ENCODE measurements at places on chromosomes 11 and 22. TPM values are rescaled to one million over a fixed set of nuclear protein-coding genes. Genes with fewer than 3 reads are reported as not detected.

SSTR3 gene
- 9.5 TPM for polyA plus RNA-seq

TMEM109 gene
- 208 TPM for polyA plus RNA-seq

NPAS4 gene
- not detected for polyA plus RNA-seq

CKAP5 gene
- polyA plus RNA-seq, result 10.9 TPM

GALNT18 gene
- not detected for polyA plus RNA-seq

SHISAL1 gene
- not detected for polyA plus RNA-seq

OR52I1 gene
- polyA plus RNA-seq, result 0.07 TPM

RFPL3 gene
- not detected for polyA plus RNA-seq

TRIM51 gene
- polyA plus RNA-seq, result not detected

DMC1 gene
- 0.13 TPM for polyA plus RNA-seq

OTOG gene
- polyA plus RNA-seq, result not detected

APOL4 gene
- not detected for polyA plus RNA-seq

BTG4 gene
- not detected for polyA plus RNA-seq

DNA sequence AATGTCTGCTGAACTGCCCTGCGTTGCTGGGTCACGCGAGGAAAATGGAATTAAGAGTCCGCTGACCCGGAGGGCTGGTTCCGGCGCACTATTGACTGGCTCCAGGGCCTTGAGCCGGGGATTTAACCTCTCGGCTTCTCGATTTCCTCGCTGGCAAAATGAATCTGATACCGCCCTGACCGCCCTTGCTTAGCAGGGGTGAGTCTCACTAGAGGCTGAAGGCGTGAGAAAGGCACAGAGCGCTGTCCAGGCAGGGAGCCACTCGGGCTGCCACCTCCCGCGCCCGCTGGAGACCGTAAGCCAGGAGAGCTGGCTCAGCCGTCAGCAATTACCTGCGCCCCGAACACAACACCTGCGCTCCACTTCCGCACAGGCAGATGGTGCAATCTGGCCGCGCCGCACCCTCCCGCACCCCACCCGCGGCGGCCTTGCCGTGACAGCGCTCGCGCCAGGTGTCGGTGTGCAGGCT lies 65.6 kb downstream of the BUD13 start:
- no peaks in the 10 kb centered on the region for H3K27me3 ChIP-seq
- H3K4me1 ChIP-seq, result no peaks in the 10 kb centered on the region
- H3K36me3 ChIP-seq, result no peaks in the 10 kb centered on the region
- DNase-seq, result no peak

GRCh38 chr11:104602643-104603042 lies 295.6 kb downstream of the CASP12 start:
- H3K36me3 ChIP-seq, result no peaks in the 10 kb centered on the region
- no peak overlapping the region for H3K27ac ChIP-seq
- no peaks in the 10 kb centered on the region for H3K27me3 ChIP-seq
- no peaks in the 10 kb centered on the region for H3K4me1 ChIP-seq

GRCh38 chr22:31313366-31314147 lies 21.3 kb upstream of the PIK3IP1 start:
- no peaks in the 10 kb centered on the region for H3K36me3 ChIP-seq
- peaks cover 2% of the 10 kb centered on the region for H3K4me1 ChIP-seq
- H3K27me3 ChIP-seq, result no peaks in the 10 kb centered on the region
- peak overlapping the region; percentile 32 for H3K27ac ChIP-seq
- peak; percentile 59 for DNase-seq
- H3K4me3 ChIP-seq, result no peak overlapping the region

DNA sequence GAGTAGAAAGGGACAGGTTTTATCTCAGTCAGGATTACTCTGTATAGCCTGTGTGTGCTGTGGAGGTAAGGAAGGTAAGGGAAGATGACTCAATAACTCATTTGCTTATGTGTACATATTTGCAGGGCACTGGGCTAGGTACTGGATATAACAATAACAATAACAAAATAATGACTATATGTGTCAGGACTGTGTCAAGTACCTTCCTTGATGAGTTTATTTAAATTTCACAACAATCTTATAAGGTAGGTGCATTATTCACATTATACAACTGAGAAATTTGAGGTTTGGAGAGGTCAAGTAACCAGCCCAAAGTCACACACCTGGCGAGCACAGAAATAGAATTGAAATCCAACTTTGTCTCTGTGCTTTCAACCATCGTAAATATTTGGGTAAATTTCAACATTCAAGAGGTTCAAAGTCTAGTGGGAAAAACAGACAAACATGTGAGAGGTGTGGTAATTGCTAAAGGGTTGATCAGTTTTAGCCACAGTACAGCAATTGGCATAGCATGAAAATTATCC lies 131.8 kb downstream of the APIP start:
- no peaks in the 10 kb centered on the region for H3K4me1 ChIP-seq
- no peak overlapping the region for H3K4me3 ChIP-seq
- H3K36me3 ChIP-seq, result no peaks in the 10 kb centered on the region
- DNase-seq, result no peak
- H3K27ac ChIP-seq, result no peak overlapping the region

DNA sequence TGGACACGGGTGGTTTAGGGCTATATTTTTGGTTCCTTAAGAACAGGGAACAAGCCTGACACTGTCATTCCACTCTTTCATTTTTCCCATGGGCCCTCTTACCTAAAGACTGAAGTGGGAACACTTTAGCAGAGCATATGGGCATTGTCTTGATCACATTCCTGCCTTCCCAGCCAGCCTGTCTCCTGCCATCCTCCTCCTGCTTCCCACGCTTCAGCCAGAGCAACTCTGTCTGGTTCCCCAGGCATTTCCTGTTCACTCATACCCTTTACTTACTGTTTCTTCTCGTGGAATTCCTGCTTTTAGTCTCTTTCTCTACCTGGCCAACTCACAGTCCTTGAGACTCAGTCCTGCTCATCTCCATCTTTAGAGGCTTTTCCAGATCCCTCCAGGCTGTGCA lies 22.8 kb downstream of the MRPL16 start:
- H3K4me3 ChIP-seq, result no peak overlapping the region
- no peaks in the 10 kb centered on the region for H3K27me3 ChIP-seq
- H3K4me1 ChIP-seq, result peaks cover 14% of the 10 kb centered on the region
- H3K36me3 ChIP-seq, result no peaks in the 10 kb centered on the region

DNA sequence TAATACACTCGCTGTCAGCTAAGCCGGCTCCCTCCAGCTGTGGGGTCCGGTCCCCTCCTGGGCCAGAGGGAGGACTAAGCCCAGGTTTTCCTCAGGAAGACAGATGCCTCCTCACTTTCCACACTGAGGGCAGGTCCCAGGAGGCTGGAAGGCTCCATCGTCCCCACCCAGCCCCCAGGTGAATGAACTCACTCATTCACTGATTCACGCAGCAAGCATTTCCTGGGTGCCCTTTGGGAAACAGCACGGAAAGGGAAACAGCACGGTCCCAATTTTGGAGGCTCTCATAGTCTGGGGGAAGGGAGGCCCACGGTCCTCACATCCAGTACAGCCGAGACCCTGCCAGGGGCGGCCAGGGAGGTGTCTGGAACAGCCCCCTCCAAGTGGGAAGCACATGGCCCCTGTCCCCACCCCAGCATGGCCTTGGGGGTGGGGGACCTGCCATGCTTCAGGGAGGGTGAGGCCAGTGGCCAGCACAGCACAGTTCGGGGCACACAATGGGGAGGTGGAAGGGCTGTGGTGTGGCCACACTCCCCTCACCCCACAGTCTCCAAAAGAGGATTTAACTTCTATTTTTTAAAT lies 9.3 kb upstream of the TH start:
- H3K27me3 ChIP-seq, result no peaks in the 10 kb centered on the region
- H3K4me3 ChIP-seq, result no peak overlapping the region
- H3K36me3 ChIP-seq, result no peaks in the 10 kb centered on the region
- no peaks in the 10 kb centered on the region for H3K4me1 ChIP-seq
- DNase-seq, result no peak

- H3K27me3 ChIP-seq, result no peaks in the 10 kb centered on the region
- no peaks in the 10 kb centered on the region for H3K4me1 ChIP-seq
- H3K36me3 ChIP-seq, result no peaks in the 10 kb centered on the region
- DNase-seq, result no peak
These were observed 71.5 kb upstream of the USP47 start for GRCh38 chr11:11770296-11770695.

DNA sequence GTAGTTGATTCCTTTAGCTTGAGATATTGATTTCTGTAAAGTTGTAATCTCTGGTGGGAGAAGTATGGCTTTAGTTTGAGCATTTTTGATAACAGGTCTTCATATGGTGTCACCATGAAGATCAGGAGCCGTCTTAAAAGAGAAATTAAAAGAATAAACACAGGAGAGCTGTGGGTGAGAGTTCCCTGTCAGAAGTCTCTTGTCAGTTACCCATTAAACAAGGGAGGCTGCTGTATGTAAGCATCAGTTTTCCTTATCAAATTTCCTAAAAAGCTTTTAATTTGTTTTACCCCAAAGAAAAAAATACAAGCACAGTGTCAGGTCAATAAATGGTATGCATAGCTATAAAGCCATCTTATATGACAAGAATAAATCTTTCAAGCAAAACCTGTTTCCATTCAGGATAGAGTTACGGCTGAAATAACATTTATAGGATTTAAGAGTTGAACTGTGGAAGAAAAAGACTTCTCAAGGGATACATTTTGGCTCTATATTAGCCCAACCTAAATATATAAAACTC lies 767.5 kb downstream of the JRKL start:
- no peaks in the 10 kb centered on the region for H3K4me1 ChIP-seq
- DNase-seq, result no peak
- no peaks in the 10 kb centered on the region for H3K36me3 ChIP-seq
- H3K27ac ChIP-seq, result no peak overlapping the region

GRCh38 chr11:67482275-67482826 lies 475 bp upstream of the AIP start:
- H3K27me3 ChIP-seq, result no peaks in the 10 kb centered on the region
- no peak for DNase-seq
- H3K4me3 ChIP-seq, result peak overlapping the region; percentile 80
- peaks cover 37% of the 10 kb centered on the region for H3K4me1 ChIP-seq

- no peaks in the 10 kb centered on the region for H3K36me3 ChIP-seq
- H3K4me1 ChIP-seq, result no peaks in the 10 kb centered on the region
- no peaks in the 10 kb centered on the region for H3K27me3 ChIP-seq
- peak overlapping the region; percentile 24 for H3K4me3 ChIP-seq
These were observed 553 bp upstream of the LDLRAD3 start for GRCh38 chr11:35943309-35943708.

DNA sequence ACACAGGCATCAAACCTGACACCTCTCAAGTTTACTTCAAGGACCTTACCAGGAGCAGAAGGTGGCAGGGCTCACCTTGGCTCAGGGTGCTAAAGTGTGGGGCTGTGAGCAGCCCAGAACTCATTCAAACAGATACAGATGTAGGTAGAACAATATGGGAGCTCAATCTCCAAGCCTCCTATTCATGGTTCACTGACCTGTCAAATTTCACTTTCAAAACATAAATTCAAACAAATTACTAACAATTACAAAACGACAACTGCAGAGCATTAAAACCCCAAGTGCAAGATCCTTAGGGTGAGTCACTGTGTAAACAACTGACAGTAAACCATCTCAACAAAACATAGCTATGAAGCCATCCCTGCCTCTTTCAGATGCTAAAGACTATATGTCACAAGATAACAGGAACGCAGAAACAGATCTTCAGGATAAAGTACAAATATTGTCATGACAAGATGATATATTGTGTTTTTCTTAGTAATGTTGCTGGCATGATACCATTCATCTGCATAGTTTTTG lies 303.5 kb upstream of the ANO3 start:
- H3K4me3 ChIP-seq, result no peak overlapping the region
- H3K27me3 ChIP-seq, result no peaks in the 10 kb centered on the region
- no peaks in the 10 kb centered on the region for H3K36me3 ChIP-seq
- H3K27ac ChIP-seq, result no peak overlapping the region

GRCh38 chr11:130437848-130438247 lies 9.4 kb upstream of the ADAMTS8 start:
- no peak overlapping the region for H3K4me3 ChIP-seq
- H3K27ac ChIP-seq, result no peak overlapping the region
- peaks cover 8% of the 10 kb centered on the region for H3K4me1 ChIP-seq
- no peaks in the 10 kb centered on the region for H3K36me3 ChIP-seq
- no peak for DNase-seq

- H3K4me1 ChIP-seq, result no peaks in the 10 kb centered on the region
- no peaks in the 10 kb centered on the region for H3K27me3 ChIP-seq
- no peaks in the 10 kb centered on the region for H3K36me3 ChIP-seq
These were observed 15.8 kb downstream of the SLC22A25 start for GRCh38 chr11:63227521-63228107.

DNA sequence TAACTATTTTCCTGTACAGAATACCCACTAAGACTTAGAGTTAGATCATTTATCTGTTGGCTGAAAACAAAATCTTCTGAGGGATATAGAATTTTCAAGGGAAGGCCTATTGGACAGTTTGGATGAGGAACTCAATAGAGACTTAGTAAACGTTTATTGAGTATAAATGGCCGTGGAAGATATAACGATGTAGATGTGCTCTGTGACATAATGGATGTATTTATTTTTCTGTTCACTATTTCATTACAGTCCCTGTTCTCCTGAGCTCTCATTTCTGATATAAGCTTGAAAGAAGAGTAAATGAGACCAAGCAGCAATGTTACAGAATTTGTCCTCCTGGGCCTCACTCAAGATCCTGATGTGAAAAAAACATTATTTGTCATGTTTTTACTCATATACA lies at the start of gene OR4A16:
OR4A16 (plus strand) TSS at position 301 of the 400 bp plus-strand sequence; CDS start at position 301, 0 bp downstream.
- no peaks in the 10 kb centered on the region for H3K4me1 ChIP-seq
- no peak for DNase-seq

DNA sequence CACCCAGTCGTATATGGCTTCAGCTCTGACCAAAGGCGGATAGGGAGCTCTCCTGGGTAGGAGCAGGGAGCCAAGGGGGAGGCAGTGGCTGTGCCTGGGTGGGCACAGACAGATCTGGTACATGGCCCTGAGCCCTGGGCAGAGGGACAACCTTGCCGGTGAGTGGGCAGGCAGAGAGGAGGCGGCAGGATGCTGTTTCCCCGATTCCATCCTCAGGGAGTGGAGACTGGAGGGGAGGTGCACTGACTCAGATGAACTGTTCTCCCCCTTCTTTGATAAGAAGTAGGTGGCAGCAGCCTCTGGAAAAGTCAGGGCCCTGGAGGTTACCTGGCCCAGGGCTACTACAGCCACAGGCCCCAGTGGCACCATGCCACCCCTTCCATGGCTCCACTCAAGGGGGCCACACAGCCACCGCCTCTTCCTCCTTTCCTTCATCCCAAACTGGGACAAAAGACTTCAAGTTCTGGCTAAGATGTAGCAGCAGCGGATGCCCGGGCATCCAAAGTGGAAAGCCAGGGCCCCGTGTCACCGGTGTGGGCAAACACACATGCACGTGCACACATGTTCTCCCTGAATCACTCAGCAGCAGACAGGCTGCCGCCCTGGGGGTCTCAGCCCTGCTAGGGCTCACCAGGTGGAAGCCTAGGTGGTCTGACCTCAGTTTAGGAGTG lies 13.4 kb downstream of the CXCR5 start:
- peak overlapping the region; percentile 94 for H3K27ac ChIP-seq
- DNase-seq, result no peak
- no peak overlapping the region for H3K4me3 ChIP-seq
- H3K4me1 ChIP-seq, result peaks cover 50% of the 10 kb centered on the region
- peaks cover 49% of the 10 kb centered on the region for H3K36me3 ChIP-seq

Data from naive thymus-derived CD4-positive, alpha-beta T cell (primary cell).